ENCODE measurements at places on chromosomes 1 and 21. TPM values are rescaled to one million over a fixed set of nuclear protein-coding genes. Genes with fewer than 3 reads are reported as not detected.
A peak's percentile ranks its signal among the peaks of the same experiment; 100 is the strongest.

DNA sequence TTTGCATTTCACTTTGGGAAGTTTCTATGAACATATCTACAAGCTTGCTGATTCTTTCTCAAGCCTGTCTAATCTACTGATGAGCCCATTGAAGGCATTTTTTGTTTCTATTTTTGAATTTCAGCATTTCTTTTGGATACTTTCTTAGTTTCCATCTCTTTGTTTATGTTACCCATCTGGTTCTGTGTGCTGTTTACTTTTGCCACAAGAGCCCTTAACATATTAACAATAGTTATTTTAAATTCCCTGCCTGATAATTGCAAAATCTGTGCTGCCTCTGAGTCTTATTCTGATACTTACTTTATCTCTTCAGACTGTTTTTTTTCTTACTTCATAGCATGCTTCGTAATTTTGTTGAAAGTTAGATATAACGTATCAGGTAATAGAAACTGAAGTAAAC is 75.8 kb upstream of the ZRANB2 start:
- no peak for DNase-seq

DNA sequence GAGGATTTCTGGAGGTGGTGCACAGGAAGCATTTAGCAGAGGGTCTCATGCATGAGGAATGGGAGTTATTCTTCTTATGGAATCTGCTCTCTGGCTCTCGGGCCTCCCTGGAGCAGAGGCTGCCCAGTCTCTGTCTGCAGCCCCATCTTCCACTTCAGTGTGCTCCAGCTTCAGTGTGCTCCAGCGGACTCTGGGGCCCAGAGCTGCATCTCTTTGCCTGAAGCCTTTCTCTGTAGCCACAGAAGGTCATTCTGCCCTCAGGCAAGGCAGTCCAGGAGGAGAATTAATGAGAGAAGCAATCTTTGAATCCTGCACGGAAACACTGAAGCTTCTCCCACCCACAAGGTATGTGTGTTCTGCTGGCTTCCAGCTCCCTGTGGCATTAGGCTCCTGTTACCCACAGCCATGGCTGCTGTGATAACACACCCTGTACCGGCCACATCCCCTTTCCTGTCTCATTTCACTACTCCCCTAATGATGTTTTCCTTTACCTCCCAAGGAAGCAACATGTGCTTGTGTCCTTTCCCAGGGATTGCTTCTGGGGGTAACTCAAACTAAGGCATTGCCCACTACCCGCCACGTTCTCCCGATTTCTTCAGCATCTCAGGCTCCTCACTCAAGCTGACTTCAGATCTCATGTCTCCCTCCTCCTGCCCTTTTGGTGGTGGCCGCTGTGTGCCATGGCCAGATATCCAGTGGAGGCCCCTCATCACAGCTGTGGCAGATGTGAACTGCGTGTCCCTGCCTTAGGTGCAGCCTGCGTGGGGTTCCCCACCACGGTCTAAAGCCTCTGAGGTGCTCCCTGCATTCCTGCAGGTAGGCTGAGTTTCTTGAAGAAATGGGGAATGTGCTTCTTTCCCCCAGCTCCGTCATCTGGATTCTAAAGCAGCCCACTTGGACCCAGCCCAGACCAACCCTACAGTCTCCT is 181.2 kb upstream of the GALNT2 start:
- no peak for DNase-seq

The CENPF gene
- total RNA-seq, result 1.5 TPM

DNA sequence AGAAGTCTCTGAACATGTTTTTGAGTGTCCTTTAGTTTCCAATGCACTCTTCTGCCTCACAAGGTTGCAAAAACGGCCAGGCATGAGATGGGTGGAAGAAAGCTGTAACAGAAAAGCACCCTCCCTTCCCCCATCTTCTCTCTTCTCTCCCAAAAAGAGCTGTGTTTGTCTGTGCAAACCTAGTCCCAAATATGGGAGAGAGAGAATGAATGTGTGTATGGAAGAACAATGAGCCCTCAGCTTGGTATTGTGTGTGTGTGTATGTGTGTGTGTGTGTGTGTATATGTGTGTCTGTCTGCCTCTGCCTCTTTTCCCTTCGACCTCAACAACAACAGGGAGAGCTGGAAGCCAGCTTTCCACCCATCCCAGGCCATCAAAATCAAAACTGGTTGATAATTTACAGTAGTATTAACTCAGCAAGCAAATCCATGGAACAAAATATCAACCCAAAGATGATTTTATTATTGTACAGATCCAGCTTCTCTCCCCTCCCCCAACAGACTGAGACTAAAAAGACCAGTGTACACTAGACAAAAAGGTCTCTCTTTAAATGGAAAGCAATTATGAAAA is 1.8 kb downstream of the RERE start:
- no peak for DNase-seq

GRCh38 chr1:35461966-35462651 is 95.1 kb downstream of the KIAA0319L start:
- DNase-seq, result no peak

GRCh38 chr1:59446257-59446901 is 149.5 kb downstream of the FGGY start:
- DNase-seq, result no peak

The AXDND1 gene
- not detected for total RNA-seq

The IARS2 gene
- 48.9 TPM for total RNA-seq

The S100A6 gene
- 1,046 TPM for total RNA-seq

DNA sequence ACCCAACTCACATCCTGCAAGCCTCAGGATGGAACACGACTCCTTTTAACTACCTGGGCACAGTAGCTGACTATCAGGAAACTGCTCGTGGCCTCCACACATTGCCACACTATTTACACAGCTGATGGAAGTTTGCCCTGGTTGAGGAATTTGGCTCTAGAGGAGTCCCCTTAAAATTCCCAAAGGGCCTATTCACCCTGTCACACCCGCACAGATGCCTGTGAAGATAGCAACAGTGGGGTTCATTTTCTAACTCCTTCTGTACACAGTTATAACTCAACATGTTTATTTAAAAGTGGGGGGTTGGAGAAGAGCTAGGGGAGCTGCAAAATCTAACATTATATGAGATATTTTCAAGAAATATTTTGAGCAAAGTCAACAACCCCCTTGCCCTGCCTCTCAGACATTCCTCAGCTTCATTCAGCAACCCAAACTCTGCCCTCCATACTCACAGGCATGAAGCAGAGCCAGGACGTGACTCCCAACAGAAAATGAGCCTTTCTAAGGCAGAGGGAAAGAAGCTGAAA is 35.8 kb upstream of the CCN1 start:
- DNase-seq, result no peak

The BMP8A gene
- total RNA-seq, result 0.29 TPM

- DNase-seq, result peak; percentile 33
These were observed 22.7 kb downstream of the SLC2A1 start for GRCh38 chr1:42935971-42936308.

DNA sequence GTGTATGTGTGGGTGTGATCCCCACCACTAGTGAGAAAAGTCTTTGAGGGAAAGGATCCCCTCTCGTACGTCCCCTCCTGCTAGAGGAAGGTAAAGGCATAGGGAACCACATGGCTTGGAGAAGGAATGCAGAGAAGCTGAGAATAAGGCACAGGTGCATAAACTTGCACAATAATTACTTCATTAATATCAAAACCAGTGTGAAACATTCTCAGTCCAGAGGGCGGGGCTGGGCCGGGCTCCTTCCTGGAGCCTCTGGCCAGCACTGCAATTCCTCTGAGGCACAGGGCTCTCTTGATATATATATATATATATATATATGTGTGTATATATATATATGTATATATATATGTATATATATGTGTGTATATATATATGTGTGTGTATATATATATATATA is 162.6 kb downstream of the TSEN15 start:
- DNase-seq, result peak; percentile 77

DNA sequence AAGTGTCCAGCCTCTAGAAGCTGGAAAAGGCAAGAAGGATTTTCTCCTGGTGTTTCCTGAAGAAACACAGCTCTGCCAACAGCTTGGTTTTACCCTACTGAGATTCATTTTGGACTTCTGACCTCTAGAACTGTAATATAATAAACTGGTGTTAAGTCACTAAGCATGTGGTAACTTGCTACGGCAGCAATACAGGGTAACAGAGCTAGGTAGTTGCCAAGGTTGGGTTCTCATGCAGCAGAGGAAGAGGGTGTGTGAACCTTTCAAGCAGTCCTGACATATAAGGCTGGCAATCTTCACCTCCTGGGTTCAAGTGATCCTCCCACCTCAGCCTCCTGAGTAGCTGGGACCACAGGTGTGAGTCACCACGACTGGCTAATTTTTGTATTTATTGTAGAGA is 36.0 kb downstream of the GNG4 start:
- DNase-seq, result no peak

The HPCA gene
- not detected for total RNA-seq

The GRIK3 gene
- not detected for total RNA-seq

DNA sequence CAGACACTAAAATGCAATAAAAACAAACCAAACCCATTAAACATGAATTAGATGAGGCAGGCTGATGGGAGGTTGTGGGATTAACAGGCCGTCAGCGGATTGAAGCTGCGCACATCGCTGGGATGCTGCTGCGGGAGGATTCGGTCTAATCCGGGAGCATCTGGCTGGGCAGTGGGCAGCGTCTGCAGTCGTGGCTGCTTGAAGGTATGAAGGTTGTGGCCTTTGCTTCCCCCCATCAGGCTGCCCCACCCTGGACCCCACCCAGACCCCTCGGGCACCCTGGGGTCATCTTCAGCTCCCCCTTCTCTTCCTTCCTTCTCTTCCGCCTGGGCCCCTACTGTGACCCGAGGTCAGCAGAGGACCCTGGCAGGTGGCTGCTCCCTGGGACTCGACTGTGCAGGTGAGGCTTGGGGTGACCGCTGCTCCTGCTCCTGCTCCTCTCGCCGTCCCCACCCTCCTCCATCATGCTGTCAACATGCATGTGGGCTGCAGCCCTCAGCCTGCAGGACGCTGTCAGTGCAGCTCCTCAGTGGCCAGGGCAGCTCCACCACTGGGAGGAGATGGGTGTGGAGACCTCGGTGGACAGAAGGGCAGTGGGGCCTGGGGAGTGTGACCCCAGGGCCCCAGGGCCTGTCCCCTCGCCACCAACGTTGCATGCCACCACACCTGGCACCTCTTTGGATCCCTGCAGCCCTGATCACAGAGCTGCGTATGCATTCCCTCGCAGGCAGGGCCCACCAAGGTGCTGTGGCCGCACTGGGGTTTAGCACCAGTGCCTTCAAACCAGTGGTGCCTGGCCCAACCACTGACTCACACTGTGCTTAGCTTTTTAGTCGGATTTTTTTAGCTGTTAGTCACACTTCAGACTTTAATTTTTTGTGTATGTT is 112.2 kb upstream of the COL6A1 start:
- no peak for DNase-seq

- no peak for DNase-seq
These were observed 161.8 kb downstream of the TPR start for GRCh38 chr1:186213225-186213607.

GRCh38 chr21:42291003-42291750 is 24.0 kb downstream of the TFF3 start:
- no peak for DNase-seq

DNA sequence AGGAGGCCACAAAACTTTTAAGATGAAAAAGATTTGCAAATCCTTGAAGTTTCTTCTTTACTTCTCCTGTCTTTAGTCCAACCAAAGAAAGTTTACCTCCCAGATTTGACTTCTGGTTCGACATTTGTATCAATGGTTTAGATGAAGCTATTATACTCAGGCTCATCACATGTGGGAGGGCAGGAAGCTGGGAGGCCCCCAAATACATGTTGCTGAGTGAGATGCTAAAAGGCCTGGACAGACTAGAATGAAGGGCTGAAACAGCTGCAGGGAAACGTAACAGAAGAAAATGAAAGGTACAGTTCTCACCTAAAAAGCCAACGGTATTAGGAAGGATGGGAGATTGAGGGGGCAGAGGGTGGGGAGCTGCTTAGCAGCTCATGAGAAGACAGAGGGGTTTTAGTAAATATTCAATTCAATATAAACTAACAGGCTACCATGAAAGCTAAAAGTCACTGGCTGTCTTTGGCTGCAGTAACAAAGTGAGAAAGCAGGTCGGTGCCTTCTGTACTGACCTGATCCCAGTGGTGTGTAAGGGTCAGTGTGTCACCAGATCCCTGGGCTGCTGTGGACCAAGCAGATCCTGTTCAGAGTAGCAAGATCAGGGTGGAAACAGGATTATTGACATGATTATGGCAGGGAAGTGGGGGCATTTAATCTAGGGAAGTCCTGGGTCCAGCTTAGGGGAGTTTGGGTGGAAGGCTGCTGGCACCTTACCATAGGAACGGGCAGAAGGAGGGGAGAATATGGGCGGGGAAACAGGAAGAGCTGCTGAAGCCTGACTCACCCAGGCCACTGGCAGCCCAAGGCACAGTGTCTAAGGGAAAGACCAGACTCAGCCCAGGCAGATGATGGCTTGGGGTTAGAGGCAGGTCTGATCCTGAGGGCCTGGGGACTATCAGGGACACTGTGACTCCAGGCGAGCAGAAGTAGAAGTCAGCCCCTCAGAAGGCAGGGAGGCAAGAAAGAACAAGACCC is 60.4 kb downstream of the KCNN3 start:
- no peak for DNase-seq

GRCh38 chr1:55064071-55064581 is 24.8 kb downstream of the PCSK9 start:
- DNase-seq, result peak; percentile 55

The RSPO1 gene
- 9.1 TPM for total RNA-seq

DNA sequence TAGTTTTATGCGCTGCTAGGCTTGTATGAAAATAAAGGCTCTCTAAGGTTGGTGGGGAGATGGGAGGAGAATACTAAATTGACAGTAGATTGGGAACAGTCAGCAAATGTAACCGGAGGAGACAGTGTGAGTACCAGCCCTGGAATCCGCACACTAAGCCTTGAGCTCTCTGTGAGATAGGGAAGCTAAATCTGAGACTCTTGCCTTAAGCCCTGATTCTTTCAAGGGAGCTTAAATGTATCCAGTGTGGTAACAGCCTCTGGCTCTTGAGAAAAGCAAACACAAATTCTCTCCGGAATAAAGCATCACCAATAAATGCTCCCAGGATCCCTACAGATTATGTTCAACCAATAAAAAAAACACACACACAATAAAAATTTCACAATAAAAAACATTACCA is 33.0 kb upstream of the PDPN start:
- DNase-seq, result no peak

The HRNR gene
- total RNA-seq, result not detected

DNA sequence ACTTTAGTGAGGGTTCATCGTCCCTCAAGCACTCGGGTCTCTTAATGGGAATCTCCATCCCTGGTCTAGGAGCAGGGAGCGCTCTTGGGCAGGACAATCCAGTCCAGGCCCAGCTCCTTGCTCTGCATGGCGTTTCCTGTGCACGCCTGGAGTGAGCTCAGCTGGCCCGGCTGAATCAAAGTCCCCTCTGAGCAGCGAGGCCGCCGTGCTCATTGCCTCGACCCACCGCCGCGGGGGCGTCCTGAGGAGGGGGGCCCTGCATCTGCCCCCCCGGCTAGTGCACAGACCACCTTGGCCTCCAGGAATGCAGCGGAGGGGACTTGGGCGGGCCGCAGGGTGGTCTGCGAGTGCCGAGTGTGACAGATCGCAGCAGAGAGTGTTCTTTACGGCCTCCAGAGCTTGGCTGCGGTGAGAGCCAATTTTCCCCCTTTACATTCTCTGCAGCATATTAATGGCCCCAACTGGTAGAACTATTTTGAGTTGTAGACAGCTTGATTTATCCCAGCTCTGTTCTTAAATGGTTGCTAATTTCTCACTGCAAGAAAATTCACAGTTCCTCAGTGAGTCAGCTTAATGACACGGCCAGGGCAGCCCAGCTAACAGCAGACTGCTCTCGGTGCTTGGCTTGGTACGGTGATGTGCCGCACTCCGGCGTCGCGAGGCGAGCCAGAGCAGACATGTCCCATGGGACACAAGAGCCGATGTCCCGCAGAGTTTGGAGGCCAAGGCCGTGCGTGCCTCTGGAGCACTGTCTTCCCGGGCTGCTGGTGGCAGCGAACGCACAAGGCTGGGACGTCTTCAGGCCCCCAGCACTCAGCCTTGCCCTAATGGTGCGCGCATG is 39.8 kb downstream of the SNAP47 start:
- peak; percentile 42 for DNase-seq

The TSPAN2 gene
- 6.1 TPM for total RNA-seq

Data from upper lobe of right lung (tissue), 1 donor.